GM10248 (cell line): ENCODE measurements at places on chromosomes 1 and 21.

DNA sequence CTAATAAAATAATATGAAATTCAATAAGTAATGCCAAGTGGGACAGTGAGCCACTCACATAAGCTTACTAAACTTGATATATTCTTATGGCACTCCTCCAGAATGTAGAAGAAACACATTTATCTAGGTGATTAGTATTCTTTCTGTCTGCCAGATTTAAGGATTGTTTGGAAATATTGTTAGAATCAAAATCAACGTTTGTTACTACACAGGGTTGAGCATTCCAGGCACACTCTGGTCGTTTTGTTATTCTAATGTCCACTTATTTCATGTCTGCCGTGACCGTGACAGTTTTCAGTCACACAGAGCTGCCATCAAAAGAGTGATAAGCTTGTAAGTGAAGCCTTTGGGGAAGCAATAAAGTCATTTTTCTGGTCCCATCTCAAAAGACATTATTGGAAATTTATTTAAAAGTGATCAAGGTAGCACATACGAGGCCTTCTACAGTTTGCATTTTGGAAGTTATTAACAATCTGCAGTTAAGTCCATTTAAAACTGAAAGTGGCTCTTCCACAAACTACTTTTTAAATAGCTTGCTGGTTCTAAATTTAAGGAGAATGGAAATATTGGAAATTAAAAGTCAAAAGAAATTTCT, 38.0 kb downstream of the NFIA start:
- DNase-seq = no peak

GRCh38 chr1:225595974-225596551, 56.9 kb downstream of the ENAH start:
- no peak for DNase-seq

DNA sequence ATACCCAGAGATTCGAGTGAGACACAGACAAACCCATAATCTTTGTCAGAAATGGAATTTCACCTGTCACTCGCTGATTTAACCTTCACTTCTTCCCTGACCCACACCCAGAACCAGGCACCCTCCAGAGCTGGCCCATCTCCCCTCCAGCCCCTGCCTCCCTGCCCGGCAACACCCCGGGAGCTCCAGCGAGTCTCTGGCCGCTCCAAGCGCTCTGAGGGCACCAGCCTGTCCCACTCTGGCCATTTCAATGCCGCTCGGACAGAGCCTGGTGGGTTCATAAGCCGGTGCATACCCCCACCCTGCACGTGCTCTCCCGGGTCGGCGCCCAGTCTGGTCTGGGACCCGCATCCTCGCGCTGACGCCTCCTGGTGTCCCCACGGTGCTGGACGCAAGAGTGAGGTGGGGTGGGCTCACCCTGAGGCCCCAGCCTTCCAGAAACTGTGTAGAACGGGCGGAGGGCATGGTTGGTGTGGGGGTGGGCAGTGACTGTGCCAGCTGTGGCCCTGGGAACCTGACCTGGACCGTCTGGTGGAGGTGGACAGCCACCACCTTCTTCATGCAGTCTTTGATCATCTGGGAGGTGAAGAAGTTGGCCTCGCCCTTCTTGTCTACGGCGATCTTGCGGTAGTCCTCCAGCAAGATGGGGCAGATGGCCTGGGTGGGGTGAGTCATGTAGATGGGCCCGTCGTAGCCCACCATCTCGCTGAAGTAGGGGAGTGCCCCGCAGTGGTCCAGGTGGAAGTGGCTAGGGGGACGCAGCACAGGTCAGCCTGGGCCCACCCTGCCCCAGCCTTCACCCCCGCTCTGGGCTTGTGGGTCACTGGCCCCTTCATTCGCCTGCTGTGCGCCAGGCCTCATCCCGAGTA, 5.4 kb downstream of the INTS11 start:
- no peak for DNase-seq

DNA sequence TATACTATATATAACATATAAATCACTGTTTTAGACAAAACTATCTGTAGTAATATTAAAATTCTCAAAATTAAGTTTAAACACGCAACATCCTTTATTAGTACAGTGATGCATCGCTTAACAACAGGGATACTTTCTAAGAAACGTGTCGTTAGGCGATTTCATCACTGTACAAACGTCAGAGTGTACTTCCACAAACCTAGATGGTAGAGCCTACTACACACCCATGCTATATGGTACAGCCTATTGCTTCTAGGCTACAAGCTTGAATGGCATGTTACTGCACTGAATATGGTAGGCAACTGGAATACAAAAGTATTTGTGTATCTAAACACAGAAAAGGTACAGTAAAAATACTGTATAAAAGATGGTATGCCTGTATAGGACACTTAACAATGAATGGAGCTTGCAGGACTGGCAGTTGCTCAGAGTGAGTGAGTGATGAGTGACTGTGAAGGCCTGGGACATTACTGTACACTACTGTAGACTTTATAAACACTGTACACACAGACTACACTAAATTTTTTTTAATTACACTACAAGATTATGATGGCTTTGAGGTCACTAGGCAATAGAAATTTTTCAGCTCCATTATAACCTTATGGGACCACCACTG, 10.5 kb downstream of the FOXJ3 start:
- no peak for DNase-seq

GRCh38 chr1:30741239-30741894, 16.2 kb downstream of the LAPTM5 start:
- no peak for DNase-seq

DNA sequence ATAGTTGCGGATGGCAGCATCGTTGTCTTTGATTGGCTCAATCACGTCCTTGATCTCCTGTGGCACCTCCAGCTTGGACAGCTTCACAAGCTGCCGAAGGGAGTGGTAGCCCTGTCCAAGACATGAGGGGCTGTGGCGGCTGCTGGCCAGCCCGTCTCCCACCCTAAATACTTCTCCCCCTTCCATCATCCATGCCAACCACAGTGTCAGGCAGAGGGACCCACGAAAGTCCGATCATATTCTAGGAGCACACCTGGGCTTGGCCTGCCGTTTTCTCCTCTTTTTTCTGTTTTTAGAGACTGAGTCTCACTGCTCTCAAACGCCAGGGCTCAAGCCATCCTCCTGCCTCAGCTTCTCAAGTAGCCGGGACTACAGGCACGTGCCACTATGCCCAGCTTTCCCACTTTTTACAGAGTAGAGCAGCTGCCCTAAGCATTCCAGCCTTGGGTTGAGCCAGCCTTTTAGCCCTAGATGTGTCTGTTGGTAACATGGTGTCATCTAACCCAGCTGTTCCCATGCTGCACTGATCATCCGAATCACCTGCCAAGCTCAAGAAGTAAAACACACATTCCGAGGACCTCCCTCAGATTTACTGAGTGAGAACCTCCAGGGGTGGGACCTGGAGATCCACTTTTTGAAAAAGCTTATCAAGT, 10.4 kb downstream of the MTHFR start:
- no peak for DNase-seq

DNA sequence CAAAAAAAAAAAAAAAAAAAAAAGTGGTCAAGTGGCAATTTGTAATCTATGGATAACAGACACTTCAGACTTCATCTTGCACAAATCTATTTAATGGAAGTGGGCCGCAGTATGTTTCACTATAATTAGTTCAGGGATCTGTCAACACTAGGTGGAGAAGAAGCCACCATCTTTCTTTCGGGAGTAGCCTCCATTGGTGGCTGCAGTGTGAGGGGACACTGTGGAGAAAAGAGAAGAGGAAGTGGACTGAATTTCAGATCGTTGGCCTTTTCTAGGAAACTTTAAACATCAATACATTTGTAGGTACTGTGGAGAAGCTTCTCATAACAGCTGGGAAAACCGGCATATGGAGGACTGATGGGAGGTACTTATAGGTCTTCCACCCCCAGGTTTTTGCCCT, 8.0 kb upstream of the ELAPOR1 start:
- DNase-seq = no peak

GRCh38 chr1:177983077-177983476, 13.2 kb upstream of the SEC16B start:
- DNase-seq = no peak

GRCh38 chr1:31095298-31095981, 29.9 kb upstream of the PUM1 start:
- DNase-seq = no peak

DNA sequence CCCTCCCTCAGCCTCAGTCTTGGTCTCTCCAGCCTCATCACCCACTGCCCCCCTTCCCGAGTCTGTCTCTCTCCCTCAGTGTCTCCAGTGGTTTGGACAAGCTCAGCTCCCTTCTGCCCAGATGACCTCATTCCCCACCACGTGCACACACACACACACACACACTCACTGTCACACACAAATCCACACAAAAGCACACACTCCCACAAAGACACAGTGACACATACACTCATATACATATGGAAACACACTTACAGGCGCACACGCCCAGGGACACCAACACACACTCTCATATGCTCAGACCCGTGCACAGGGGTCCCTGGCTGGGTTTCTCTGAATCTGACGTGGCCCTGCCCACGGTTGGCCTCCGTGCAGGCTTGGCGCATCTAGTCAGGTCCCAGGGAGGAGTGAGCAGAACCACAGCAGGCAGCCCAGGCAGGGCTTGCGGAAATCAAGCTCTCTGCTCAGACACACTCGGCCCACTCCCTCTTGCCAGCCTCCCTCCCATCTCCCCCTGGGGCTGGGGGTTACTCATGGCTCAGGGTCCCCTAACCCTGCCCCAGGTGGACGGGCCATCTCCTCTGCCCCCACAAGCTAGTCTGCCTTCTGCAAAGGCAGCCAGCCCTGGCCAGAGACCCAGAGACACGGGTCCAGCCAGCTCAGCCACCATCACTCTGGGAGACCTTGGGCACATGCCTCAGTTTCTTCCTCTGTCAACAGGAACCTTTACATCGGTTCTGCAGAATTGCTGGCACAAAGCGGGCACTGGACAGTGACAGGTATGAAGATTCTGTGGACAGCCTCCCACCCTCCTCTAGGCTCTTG, 38.5 kb upstream of the FAM131C start:
- no peak for DNase-seq

DNA sequence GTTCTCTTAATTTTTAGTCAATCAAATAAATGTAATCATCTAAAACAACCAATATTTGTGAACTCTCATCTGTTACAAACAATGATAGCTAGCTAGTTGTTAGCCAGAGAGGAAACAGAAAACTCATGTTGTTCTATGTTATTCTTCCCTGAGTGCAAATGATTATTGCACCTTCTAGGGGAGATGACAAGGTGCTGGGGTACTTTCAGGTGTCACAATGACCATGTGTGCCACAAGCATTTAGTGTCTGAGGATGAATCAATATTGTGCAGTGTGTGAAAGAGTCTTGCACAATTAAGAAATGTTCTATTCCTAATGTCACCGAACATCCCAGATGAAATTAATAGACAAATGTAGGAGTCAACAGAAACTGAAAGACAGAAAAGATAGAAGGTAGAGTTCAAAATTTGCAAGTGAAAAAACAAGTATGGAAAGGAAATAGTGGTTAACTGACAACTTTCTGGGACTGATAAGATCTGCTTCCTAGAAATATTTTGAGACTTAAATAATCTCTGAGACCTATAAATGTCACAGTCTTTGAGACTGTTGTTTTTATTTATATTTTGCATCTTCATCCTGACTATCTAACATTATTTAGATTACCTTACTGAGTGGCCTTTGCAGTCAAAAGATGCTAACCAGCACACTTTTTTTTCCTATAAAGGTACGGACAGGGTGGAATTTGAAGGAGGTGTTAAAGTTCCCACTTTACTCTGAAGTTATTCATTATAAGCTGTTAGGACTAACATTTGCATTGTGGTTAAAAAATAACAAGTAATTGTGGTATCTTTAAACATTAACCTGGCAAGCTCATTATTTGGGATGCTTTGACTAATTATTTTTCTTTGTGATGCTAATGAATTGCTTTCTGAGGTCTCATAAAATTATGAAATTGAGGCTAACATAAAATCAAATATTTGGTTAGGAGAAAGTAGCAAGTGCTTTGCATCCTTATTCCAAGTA, 21.6 kb upstream of the DPYD start:
- no peak for DNase-seq

DNA sequence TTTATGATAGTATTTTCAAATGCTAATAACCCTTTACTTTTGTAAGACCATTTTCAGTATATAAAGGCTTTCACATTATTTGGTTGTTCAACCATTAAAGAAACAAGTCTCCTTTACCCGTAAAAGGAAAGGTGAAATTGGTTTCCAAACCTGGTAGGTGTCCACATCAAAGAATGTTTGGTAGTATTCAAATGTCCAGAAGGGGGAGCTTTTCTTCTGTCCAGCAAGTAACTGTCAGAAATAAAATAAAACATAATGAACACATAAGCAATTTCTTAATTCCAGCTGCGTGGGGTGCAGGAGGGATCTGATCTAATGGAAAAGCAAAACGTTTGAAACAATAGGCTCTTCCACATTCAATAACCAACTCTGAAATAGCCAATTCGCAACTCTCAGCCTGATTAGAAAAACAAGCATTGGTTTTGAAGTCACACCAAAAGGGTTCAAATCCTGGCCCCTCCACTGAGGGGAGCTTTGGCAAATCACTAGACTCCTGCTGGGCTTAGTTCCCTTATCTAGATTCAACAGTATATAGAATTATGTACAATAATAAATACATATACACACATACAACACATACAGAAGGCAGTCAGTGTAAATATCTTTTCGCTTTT, 11.0 kb downstream of the YIPF1 start:
- DNase-seq = peak; percentile 43

GRCh38 chr1:89986020-89986419, 8.9 kb upstream of the ZNF326 start:
- DNase-seq = no peak

DNA sequence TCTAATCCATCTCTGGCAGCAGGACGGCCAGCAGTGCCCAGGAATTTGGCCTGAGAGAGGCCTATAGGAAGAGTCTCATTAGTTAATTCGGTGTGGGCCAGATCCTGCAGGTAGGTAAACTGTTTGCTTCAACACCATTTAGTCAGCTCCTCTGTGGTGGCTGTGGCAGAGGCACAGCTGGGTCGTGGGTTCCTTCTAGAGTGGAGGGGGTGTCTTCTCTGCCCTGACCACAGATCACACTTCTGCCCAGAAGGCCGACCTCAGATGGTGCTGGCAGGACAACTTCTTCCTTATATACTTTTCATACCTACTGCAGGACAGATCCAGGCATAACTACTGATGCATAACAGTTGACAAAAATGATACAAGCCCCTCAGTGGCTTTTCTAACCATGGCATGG, 281.4 kb downstream of the RPS6KC1 start:
- DNase-seq = no peak

- no peak for DNase-seq
These were observed 507.2 kb downstream of the LTN1 start for GRCh38 chr21:28485301-28486022.

- DNase-seq = no peak
These were observed 94.9 kb upstream of the KIF26B start for GRCh38 chr1:245059806-245060424.

DNA sequence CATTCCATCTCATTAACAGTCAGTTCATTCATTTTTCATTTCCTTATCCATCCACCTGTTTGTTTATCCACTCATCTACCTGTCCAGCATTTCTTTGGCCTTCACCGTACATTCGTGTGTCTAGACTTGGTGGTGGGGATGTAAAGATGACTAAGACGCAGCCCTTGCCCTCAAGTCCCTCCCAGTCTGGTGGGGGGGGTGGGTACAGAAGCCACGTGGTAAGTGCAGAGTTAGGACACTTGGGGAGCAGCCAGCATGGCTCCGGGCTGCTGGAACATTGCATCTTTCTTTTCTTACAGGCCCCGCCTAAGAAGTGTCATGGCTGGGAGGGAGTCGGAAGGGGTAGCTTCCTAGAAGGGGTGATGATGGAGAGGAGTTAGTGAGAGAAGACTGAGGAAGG, 17.2 kb downstream of the KIF26B start:
- DNase-seq = no peak

GRCh38 chr1:52771384-52771783, 45.1 kb downstream of the ZYG11B start:
- no peak for DNase-seq

- DNase-seq = peak; percentile 43
These were observed 41.8 kb upstream of the CAMTA1 start for GRCh38 chr1:6743189-6744101.

GRCh38 chr21:14773777-14774345, 227.7 kb upstream of the SAMSN1 start:
- peak; percentile 21 for DNase-seq
